Cerebellum (tissue), 4 donors: ENCODE measurements at places on chromosomes 11 and 22.
A peak's percentile ranks its signal among the peaks of the same experiment; 100 is the strongest.

DNA sequence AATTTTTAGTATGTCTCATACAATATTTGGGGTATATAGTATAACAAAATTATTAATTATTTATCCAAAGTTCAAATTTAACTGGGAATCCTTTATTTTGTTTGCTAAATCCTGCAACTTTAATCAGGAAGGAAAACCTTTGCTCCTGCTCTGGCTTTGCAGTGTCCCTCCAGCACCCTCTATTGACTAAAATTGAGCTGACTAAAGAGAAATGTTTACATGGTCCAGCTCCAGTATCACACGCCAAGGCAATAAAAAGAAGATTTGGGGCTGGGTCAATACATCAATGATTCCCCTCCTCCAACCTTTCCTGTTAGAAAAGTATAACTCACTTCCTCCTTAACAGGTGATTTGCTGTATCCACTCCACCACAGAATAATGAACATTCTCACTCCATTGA, 153.0 kb upstream of the LRRC4C start:
- DNase-seq, result no peak

DNA sequence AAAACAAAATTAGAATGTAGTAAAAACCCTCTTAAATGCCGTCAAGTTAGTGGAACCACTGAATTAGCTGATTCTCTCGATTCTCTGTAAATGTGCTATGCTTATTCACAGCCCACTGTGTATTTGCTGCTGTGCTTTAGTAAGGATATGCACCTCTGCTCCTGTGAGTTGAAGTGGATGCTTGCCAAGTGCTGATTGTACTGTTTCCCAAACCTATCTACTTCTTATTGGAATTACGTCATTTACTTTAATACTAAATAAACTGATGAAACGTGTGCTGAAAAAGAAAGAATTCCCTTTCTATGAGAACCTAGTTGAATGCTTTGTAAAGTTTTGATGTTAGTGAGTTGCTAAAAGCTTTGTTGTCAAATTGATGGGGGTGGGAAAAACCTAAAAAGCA, 158.4 kb downstream of the LRRC4C start:
- no peak for DNase-seq

- no peak for DNase-seq
These were observed 278.8 kb downstream of the TMEM135 start for GRCh38 chr11:87316491-87316890.

- DNase-seq, result peak; percentile 85
These were observed 27.3 kb downstream of the ARHGEF17 start for GRCh38 chr11:73335204-73335923.

DNA sequence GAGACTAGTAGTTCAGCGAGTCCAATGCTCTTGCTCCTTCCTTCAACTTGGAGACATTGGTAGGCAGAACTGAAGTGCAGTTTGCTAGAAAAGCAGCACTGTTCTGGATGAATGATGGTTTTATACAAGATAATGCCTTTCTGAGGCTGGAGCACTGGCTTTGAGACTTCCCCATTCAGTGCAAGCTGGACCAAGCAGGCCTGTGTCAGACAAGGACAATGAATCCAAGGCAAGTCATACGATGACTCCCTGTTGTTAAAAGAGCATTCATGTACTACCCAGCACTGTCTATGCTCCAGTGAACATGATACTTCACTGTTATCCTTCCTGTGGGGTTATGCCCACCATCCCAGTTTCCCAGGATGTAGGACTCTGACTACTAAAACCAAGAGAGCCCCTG, 242.3 kb upstream of the RAG2 start:
- no peak for DNase-seq

DNA sequence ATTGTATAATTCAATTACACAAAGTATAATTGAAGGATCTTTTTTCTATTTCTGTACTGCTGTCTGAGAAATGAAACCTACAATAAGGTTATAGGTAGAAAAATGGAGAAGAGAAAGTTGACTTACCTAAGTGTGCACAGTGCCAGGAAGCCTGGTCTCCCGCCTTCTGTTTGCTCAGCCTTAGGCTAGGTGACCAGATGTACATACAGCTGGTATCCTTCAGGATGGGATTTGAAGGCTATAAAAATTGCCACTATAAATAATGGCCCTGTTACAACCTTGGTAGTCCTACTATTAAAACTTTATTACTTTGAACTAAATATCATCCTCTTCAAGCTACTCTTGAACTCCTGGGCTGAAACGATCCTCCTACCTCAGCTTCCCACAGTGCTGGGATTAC, 19.7 kb downstream of the OR51E2 start:
- DNase-seq, result no peak
